CD4-positive, alpha-beta T cell (primary cell): ENCODE measurements at places on chromosomes 11 and 22. TPM values are rescaled to one million over a fixed set of nuclear protein-coding genes. Genes with fewer than 3 reads are reported as not detected.

Gene CD151
- 20.2 TPM for total RNA-seq

Gene CAPN5
- total RNA-seq: 5.1 TPM

Gene MPEG1
- 2.9 TPM for total RNA-seq

DNA sequence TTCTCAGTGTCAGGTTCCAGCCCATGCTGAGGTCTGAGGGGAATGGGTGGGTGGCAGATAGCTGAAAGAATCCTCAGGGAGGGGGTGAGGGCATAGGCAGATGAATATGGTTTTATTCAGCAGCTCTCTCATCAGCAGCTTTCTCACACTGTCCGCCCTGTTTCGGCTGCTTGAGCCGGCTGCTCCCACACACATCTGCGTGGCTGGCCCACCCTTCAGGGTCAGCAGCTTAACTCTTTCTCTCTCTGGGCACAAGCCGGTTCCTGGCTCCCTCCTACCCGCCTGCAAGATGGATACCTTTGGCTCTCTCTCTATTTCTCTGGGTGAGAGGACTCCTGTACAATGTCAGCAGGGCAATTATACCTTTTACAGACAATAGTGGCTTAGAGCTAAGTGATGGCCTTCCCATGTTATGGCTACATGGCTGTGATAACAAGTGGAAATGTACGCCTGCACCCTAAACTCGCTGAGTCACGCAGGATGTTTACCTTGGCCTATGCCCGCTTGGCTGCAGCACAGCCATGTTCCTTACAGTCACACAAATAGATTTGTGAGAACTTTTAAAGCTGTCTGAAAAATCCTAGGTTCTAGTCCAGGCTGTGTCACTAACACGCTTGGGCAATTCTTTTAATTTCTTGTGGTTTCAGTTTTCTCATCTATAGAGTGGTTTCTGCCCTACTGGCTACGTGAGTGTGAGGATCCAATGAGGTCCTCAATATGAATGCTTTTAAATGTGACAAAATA, 4.1 kb downstream of the MMP20 start:
- H3K27me3 ChIP-seq: no peaks in the 10 kb centered on the region
- H3K4me3 ChIP-seq: no peak overlapping the region
- no peak for DNase-seq

GRCh38 chr11:119370486-119371046, 10.9 kb downstream of the USP2 start:
- H3K4me1 ChIP-seq: peaks cover 13% of the 10 kb centered on the region
- no peaks in the 10 kb centered on the region for H3K36me3 ChIP-seq
- H3K4me3 ChIP-seq: no peak overlapping the region
- peaks cover 24% of the 10 kb centered on the region for H3K27me3 ChIP-seq
- DNase-seq: no peak
